ENCODE measurements at places on chromosomes 1 and 21. TPM values are rescaled to one million over a fixed set of nuclear protein-coding genes. Genes with fewer than 3 reads are reported as not detected.

- DNase-seq: no peak
These were observed 102.1 kb downstream of the KCND3 start for GRCh38 chr1:111887385-111887784.

DNA sequence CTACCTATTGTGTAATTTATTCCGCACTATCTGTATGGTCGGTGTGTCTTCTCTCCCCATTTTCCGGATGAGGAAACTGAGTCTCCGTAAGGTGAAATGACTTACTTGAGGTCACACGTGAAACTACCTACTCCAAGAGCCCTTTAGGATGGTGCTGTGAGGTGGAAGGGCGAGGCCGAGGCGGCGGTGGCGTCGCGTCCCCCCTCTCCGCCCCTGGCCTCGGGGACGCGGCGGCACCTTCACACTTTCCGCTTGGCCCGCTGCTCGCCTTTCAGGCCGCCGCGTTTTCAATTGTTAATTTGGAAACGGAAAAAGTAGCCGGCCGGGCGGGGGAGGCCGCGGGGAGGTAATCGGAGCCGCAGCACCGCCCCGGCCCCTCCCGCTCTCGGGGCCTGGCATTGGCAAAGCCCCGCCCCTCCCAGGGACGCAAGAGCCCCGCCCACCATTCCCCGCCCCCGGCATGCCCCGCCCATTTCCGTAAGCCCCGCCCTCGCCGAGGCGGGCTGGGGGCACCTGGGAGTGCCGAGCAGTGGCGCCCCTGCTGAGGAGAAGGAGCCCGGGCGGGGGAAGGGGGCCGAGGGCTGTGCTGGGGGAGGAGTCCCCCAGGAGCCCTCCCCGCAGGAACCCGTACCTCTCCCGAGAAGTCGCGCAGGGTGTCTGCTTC is 18.6 kb downstream of the KCNQ4 start:
- DNase-seq: peak; percentile 78

DNA sequence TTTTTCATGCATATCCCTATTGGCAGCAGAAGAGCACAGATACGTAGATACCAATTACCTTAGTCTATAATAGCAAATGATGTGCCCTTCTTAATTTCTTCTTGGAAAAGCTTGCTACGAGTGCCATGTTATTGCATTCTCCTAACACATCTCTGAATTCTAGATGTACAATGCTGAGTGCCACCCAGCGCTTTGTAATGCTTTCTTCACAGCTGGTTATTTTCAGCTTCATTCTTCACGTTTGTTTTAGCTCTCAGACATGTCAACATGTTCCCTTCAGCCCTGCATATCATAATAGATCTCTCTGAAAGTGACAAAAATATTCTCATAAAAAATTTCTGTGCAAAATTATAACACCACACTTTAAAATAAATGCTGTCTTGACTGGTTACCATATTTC is 981.2 kb downstream of the TTLL7 start:
- no peak for DNase-seq

DNA sequence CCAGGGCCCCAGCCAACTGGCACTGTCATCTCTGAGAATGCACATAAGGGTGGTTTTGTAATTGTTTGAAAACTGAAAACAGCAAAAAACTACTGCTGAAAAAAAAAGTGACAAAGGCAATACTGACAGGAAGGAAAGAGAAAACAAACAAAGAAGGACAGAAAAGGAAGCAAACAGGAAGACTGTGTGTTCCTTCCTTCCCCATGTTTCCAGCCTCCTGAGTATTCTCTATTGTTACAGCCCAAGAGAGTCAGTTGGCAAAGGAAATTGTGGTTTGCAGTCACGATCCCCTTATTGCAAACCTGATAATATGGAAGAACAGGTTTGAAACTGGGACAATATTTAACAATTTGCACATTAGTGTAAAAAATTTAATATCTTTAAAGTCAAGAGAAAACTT is 1177.6 kb downstream of the PLA2G4A start:
- DNase-seq: no peak

- no peak for DNase-seq
These were observed 29.5 kb downstream of the DOP1B start for GRCh38 chr21:36186081-36186480.

- no peak for DNase-seq
These were observed 200.0 kb downstream of the SLC45A1 start for GRCh38 chr1:8517661-8518489.

- DNase-seq: no peak
These were observed 450.7 kb downstream of the PTPRC start for GRCh38 chr1:199089393-199090122.

- DNase-seq: no peak
These were observed 35.3 kb upstream of the NGF start for GRCh38 chr1:115373305-115373704.

GRCh38 chr1:230746617-230747016 is 571 bp upstream of the CAPN9 start:
- no peak for DNase-seq

- no peak for DNase-seq
These were observed 3.1 kb downstream of the CHD1L start for GRCh38 chr1:147245586-147246021.

DNA sequence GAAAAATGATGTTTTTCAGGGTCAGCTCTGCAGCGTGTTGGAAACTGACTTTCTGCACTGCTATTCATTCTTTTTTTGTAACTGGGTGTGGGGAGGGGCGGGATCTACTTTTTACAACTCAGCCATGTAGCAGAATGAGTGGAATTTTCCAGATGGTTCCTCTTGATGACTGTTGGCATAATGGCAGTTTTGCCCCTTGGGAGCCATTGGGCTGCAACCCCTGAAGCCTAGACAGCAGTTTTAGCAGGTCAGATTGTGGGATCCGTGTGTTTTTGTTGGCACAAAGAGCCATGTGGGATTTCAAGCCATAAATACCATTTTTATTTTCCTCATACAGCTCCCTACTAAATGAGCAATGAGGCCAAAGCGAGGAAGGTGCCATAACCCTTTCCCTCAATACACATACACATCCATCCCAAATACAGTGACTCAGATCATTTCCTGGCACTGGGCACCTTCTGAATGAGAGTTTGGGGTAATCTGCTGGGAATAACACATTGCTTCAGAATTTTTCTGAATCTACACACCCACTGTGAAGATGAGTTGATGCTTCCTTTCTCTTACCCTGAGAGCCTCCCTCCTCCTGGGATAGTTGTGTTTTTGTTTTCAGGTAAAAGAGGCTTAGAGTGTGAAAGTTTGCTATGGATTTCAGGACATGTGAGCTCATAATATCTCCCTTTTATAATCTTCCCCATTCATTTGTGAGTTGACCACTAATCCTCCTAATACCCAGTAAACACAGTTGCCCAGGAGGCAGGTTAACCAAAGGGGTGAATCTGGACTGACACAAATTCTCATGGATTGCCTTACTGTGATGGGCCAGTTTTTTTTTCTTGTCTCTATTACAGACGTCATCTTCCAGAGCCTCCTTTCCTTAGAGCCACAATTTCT is 13.1 kb downstream of the S100A10 start:
- no peak for DNase-seq

DNA sequence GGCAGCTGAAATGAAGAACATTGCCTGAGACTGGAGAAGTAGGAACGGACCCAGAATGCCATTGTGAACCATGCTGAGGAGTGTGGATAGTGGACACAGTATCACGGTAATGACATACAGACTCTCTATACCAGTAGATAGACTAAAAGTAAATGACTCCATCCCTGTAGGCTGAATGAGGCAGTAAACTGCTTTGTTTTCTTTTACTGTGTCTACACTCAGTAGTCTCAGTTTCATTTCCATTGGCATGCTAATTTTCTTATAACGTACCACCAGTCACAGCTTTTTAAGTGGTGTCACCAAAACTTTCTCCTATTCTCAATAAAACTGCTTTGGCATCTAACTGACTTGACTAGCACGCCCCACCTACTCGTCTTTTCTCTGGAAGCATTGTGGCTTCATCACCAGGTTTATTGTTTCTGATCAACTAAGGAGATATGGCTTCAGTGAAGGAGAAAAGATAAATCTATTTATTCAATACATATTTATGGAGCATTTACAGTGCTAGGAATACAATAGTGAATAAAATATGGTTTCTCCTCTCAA is 8.4 kb upstream of the ZNF697 start:
- DNase-seq: no peak

GRCh38 chr1:59020151-59020997 is 236.5 kb upstream of the JUN start:
- no peak for DNase-seq

The TMPRSS15 gene
- 0.50 TPM for polyA plus RNA-seq

The LAPTM5 gene
- 12.7 TPM for polyA plus RNA-seq

The FCRLB gene
- polyA plus RNA-seq: 4.4 TPM

The RXRG gene
- polyA plus RNA-seq: 3.3 TPM

The LRRC3 gene
- 4.6 TPM for polyA plus RNA-seq

The FHAD1 gene
- 3.7 TPM for polyA plus RNA-seq

The LRRC71 gene
- 0.83 TPM for polyA plus RNA-seq
